ENCODE measurements at places on chromosomes 16 and 17. TPM values are rescaled to one million over a fixed set of nuclear protein-coding genes. Genes with fewer than 3 reads are reported as not detected.

The HAS3 gene
- total RNA-seq: 25.8 TPM

The CCL7 gene
- not detected for total RNA-seq

The HS3ST2 gene
- total RNA-seq: 11.8 TPM

The C16orf54 gene
- 3.2 TPM for total RNA-seq

The FBXO31 gene
- 93.3 TPM for total RNA-seq

The FAM171A2 gene
- total RNA-seq: 4.2 TPM

The GAA gene
- 34.1 TPM for total RNA-seq

DNA sequence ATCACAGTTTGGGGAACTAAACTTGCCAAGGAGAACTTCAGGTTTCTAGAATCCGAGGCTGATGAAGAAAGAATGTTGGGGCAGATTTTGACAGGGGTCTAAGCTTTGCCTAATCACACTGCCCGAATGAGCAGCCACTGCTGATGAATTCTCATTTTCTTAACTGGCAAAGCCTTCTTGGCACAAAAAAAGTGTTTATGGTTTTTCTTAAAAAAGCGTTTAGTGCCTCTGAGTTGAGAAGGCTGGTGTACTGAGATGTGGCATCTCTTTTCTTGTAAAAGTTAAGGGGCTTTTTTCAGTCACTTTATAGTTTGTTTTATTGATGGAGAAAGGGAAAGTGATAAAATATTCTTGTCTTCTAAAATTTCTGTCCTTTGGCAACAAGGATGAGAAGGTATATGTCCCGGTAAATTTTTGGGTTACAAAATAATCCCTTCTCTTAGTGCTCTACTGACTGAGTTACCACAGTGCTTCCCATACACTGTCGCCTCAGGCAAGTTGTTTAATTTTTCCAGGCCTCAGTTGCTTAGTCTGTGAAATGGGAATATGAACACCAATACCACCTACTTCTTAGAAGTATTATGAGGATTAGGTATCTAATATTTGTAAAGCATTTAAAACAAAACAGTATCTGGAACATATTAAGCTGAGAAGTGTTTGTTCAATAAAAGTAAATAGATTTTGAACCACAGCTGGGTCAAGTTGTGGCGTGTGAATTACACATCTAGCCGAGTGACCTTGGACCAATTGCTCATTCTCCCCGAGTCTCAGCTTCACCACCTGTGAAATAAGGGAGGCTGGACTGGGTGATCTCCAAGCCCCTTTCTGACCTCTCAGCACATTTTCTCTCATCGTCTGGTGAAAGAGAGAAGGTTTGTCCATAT is 320.8 kb downstream of the HAPSTR1 start:
- no peak for DNase-seq

GRCh38 chr17:14701886-14702285 is 401.0 kb downstream of the HS3ST3B1 start:
- no peak for DNase-seq

DNA sequence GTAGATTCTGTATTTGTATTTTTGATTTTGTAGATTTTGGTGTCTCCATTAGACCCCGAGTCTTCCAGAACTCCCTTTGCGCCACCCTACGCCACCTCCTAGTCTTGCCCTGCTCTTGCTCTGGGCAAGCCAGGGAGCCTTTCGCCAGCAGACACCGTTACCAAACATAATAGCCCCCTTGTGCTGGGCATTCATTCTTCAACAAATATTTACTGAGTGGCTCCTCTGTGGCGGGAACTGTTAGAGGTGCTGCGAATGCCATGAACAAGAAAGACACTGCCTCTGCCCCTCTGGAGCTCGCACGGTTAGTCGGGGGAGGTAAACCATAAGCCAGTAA is 841 bp upstream of the GPT2 start:
- DNase-seq: no peak

DNA sequence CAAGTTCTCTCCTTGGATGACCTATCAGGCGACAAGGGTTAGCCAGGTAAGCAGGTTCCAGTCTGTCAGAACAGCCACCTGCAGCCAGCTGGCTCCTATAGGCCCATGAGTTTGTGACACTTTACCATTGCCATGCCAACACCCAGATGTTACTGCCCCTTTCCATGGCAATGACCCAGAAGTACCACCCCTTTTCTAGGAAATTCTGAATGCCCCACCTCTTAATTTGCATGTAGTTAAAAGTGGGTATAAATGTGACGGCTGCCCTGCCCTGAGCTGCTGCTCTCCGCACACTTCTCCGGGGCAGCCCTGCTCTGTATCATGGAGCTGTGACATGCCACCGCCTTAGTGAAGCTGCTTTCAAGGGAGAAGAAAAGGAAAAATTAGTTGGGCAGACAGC is 10.0 kb upstream of the SECTM1 start:
- DNase-seq: no peak

GRCh38 chr16:75506574-75506973 is 11.3 kb upstream of the CHST6 start:
- DNase-seq: no peak

GRCh38 chr17:77254951-77255825 is 114.4 kb downstream of the SEC14L1 start:
- DNase-seq: no peak

DNA sequence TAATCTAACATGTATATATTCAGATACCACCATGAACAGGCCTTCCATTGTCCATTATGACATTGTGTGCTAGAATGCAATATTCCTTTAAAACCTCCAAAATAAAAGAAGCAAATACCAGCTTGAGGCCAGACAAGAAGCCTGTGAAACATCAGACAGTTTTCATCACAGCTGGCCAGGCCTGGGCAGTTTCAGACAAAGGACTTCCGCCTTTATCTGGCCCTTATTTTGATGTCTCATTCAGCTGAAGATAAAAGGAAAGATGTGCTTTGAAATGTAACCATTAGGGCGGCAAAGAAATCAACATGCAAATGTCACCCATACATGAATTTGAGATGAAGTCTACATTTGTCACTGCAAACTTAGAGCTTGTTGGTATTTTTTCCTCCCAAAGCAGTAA is 737.5 kb downstream of the KCNJ2 start:
- no peak for DNase-seq

DNA sequence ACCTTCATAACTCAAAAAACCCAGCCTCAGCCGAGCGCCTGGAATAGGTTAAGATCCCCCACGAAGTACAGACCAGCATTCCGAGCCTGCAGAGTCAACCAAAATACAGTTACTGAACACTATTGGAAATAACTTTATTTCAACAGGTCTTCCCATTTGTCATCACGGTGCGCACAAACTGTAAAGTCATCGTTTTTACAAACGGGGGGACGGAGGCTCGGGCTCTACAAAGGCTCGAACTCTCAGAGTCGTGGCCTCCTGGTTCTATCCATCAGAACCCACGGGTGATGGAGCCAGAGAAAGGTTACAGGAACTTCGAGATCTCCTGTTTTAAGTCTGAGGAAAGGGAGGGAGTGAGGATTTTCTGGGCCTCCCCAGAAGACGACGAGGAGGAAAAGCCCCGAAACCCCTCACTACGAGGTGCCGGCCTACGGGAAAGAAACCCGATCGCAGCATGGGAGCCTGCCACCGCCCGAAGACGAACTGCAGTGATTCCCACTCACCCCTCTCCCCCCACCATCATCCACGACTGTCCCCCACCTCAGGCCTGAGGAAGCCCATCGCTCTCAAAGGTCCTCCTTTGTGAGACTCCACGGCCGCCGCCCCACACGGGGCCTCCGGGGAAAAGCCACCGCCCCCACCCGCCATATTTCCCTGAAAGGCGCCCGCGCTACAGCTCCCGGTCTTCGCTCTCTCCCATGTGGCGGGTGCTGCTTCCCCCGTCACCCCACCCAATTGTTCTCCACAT is 917 bp downstream of the YWHAE start:
- no peak for DNase-seq

GRCh38 chr17:12902046-12902445 is 112.7 kb downstream of the ARHGAP44 start:
- no peak for DNase-seq

DNA sequence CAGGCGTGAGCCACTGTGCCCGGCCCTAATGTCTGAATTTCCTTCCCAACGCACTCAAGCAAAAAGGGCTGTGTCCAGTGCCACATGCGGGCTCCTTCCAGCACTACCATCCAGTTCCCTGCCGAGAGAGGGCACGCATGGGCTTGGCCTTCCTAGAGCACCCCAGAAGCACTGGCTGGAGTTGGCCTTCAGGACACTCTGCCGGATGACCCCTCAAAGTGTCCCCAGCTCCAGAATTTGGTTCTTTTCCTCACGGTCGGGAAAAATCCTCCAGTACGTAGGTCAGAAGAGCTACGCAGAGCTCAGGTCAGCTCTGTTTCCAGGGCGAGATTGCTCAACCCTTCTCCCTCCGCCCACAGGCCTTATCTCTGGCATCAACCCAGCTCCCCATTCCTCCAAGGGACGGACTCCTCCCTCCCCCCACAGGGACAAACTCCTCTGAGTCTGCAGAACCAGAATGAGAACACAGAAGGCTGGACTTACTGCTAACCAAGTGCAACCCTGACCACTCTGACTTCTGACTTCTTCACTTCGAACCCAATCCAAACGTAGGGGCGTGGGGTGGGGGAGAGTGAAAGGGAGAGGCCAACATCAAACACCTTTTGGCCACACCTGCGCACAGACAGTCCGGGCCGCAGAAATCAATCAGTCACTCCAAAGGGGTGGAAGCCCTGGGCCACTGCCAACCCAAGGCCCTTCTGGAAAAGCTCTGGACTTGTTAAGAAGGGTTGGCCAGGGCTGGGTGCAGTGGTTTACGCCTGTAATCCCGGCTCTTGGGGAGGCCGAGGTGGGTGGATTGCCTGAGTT is 3.6 kb downstream of the CDC42EP4 start:
- no peak for DNase-seq

DNA sequence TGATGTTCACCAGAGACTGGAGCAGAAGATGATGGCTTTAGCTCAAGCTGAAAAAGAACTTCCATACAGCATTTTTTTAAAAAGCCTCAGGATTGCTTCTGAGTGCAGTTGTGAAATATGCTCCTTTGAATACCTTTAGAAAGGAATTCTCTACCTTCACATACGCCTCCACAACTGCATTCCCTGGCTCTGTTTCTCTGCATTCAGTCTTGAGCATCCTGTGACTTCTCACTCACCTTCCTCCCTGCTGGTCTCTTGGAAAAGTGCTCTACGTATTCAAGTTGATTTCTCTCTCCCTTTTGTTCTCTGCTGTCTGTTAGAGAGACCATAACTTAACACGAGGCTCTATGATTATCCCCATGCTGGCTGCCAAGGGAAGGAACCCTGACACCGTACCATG is 34.5 kb downstream of the HS3ST2 start:
- no peak for DNase-seq

DNA sequence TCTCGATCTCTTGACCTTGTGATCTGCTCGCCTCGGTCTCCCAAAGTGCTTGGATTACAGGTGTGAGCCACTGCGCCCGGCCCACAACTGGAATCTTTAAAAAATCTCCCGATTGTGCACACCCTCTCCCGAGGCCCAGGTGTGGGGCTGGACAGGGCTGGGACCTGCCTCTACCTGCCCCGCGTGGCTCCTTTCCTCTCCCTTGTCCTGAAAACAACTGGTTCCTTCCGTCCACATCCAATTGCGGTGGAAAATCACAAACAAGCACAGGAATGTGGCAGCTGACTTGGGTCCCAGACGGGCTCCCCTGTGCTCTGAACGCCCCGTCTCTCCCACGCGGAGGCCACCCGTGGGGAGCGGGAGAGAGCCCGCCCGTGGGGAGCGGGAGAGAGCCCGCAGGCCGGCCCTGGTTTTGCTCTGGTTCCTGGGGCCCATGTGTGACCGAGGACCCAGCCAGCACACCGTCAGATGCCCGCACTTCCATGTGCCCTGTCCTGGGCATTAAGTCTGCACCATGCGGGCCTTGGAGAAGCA is 3.0 kb upstream of the TMEM204 start:
- no peak for DNase-seq

DNA sequence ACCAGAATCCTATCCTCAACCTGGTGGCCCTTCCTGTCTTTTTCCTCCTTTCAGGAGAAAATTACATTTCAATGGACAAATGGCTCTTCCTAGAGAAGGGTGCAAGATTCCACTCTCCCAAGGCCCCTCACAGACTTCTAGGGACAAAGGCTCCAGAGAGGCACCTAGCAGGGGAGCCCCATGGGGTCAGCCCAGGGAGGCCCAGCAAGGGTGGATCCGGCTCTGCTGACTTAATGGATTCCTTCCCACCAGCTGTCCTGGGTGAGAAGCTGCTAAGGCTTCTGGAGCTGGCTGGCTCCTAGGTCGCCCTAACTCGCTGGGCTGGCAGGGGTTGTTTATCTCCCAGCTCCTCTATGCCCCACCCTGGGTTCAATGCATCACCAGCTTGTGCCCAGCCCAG is 152.4 kb downstream of the ZNF423 start:
- no peak for DNase-seq

DNA sequence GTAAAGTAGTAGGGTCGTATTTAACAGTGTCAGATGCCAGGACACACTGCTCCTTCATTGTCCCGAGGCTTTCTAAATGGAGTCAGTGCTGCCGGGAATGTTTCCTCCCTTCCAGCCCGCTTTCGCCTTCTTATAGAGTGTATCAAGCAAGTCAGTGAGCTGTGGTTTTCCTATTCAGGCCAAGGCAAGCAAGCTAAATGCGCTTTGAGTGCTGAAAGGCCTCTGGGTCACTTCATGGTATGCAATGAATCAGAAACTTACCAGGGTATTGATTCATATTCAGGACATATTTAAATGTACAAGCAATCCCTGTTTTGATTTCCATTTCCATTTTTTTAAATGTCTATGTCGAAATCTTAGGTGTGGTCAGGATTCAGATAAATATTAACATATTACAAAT is 327.9 kb upstream of the SOX9 start:
- no peak for DNase-seq

DNA sequence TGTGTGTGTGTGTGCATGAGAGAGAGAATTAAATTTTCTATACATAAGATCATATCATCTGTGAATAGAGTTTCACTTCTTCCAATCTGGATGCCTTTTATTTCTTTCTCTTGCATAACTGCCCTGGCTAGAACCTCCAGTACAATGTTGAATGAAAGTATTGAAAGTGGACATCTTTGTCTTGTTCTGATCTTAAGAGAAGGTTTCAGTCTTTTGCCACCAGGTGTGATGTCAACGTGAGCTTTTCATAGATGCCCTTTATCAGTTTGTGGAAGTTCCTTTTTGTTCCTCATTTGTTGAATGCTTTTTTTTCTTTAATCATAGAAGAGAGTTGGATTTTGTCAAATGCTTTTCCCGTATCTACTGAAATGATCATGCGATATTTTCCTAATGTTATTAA is 63.3 kb downstream of the RNF213 start:
- no peak for DNase-seq

DNA sequence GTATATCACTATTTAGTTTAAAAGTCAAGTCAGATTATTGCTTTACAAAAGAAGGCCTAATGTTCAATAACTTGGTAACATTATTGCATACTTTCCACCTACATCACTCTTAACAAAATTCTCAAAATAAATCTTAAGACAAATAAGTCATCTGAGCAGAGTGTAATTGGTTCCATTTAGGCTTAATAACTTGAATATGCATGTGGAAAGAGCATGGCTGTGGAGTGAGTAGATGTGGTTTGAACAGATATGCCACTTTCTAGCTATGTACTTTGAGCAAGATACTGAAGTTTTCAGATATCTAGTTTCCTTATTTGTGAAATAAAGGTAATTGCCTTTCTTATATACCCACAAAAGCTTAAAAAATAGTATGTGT is 6.7 kb upstream of the EVI2A start:
- DNase-seq: no peak
